ENCODE measurements at places on chromosomes 1 and 21.

- no peak for DNase-seq
These were observed 13.1 kb upstream of the EXO1 start for GRCh38 chr1:241834733-241835377.

DNA sequence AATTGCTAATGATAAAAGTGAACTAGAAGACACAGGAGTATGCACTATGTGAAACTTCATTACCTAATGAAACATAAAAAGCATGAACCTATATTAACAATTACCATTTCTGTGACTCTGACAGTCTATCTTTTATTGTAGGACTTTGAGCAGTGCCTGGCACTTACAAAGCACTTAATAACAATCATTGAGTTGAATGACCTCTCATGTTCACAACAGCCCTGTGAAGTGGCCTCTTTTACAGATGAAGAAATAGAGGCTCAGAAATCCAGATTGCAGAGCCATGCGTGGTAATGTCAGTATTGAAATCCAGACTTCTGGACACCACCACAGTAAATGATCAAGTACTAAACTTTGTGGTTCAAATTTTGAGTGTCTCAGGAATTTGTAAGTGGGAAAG lies 326.4 kb downstream of the NTNG1 start:
- DNase-seq: no peak

DNA sequence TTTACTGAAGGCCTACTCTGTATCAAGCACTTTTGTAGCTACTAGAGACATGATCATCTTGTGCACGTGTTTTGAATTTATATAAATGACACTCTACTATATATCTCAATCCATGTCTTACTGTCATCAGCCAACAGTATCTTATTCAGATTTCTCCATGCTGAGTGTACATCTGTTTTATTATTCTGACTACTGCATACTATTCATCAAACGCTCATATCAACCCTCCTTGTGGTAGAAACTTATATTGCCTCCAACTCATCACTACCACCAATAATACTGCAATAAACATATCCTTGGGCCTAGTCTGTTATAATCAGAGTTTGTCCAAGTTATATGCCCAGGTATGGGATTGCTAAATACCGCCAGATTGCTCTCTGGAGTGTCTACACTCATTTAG lies 81.6 kb upstream of the IRF2BP2 start:
- DNase-seq: no peak

DNA sequence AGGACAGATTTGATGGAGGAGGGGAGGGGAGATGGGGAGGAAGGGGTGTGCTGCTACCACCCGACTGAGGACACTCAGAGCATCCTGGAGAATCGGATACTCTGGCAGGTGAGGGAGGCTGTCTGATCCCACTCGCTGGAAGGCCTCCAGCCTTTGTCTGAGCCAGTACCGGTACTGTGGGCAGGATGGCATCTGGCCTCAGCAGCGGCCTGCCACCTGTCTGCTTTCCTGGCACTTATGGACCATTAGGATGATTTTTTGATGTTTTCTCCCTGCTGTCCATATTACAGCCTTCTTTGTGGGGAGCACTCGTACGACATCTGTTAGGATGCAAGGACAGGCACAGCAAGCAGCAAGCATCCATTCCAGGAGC lies 11.5 kb downstream of the ATP2B4 start:
- DNase-seq: no peak

GRCh38 chr1:67575861-67576260 lies 109.1 kb upstream of the GADD45A start:
- DNase-seq: no peak

GRCh38 chr1:218425647-218426342 lies 80.7 kb downstream of the TGFB2 start:
- DNase-seq: no peak

- DNase-seq: no peak
These were observed 28.4 kb downstream of the JUN start for GRCh38 chr1:58755468-58755872.
